ENCODE measurements at places on chromosomes 11 and 22.

DNA sequence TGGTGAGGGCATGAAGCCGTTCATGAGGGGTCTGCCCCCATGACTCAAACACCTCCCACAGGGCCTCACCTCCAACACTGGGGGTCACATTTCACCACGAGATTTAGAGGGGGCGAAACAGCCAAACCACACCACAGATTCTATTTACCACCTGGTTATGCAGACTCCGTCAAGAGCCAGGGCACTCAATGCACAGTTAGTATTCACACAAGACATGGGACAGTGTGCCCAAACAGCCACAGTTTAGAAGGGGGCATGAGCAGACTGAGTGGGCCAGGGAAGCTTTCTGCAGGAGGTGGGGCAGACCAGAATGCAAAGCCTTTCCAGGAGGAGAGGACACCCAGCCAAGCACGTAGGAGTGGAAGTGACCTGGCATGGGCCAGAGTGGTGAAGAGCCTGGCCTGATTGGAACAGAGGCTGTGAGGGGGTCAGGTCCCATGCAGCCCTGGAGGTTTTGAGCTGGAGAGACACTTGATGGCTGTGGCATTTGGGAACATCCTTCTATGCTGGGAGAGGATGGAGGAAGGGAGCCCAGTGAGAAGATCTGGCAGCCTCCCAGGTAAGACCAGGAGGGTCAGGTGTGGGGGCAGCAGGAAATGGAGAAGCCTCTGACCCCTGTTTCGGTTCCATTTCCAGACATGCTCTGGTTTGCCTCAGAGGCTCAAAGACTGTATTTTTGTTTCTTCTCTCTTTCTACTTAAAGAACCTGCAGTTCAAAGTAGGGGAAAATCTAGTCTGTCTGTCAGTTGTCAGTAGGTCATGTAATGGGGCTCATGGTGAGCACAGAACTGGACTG, 199.1 kb upstream of the NCAM1 start:
- no peak for DNase-seq

DNA sequence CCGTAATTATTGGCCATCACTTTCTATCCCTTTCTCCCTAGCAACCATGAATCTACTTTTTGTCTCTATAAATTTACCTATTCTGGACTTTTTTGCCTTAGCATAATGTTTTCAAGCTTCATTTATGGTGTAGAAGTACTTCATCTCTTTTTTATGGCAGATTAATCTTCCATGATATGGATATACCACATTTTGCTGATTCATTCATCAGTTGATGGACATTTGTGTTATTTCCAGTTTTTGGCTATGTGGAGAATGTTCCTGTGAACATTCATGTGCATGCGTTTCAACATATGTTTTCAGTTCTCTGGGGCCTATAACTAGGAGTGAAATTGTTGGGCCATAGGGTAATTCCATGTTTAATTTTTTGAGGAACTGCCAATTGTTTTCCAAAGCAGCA, 12.8 kb downstream of the CAPN1 start:
- no peak for DNase-seq

- no peak for DNase-seq
Observed at GRCh38 chr11:67558084-67558772, 25.4 kb upstream of the GSTP1 start.

DNA sequence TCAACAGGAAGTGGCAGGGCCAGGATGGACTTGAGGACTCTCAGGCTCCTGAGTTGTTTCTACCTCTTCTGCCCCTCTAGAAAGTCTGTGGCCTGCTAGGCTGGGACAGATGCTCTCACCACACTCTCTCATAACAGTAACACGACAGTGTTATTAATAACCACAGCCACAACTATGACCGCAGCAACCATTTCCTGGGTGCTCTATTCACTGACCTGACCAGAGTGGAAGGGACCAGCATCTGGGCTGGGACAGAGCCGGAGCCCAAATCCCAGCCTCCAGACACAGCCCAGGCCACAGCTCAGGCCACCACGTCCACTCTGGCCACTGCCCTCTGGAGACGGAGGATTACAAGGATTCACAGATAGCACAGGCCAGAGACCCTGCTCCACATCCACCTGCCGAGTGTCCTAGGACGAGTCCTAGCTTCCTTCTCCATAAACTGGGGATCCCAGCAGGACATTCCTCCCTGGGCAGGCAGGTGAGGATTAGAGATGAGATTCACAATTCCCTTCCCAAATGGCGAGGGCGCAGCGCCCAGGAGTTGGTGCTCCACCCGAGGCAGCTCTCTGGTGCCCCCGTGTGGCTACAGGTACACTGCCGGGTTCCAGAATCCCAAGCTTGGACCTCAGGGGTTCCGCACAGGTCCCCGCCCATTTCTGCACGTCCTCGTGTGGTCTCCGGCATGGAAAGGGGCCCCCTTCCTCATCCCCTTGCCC, 7.1 kb downstream of the PNPLA5 start:
- peak; percentile 19 for DNase-seq

DNA sequence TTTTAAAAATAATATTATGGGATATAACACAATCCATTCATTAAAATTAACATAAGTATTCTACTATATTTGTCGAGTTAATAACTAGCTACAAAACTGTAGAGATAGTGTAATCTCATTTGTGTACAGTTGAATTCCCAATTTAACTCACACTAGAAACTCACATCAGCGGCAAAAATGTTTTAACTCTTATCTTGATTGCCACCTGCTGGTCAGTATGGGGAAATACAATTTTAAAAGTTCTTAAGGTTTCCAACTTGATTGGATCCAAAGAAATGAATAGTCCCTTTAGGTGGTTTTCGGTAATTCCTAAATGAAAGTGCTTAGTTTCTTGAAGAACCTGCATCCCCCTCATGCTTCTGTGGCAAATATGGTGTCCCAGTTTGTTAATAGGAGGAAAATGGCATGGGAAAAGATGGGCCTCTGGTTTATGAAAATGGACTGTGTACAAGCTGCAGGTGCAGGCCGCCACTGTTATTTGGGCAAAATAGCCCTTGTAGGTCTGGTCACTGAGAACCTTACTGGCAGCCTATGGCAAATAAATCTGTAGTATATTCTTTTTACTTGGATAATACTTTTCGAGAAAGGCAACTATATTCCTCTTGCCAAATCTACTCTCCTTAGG, 33.7 kb upstream of the SLC17A6 start:
- DNase-seq = no peak

DNA sequence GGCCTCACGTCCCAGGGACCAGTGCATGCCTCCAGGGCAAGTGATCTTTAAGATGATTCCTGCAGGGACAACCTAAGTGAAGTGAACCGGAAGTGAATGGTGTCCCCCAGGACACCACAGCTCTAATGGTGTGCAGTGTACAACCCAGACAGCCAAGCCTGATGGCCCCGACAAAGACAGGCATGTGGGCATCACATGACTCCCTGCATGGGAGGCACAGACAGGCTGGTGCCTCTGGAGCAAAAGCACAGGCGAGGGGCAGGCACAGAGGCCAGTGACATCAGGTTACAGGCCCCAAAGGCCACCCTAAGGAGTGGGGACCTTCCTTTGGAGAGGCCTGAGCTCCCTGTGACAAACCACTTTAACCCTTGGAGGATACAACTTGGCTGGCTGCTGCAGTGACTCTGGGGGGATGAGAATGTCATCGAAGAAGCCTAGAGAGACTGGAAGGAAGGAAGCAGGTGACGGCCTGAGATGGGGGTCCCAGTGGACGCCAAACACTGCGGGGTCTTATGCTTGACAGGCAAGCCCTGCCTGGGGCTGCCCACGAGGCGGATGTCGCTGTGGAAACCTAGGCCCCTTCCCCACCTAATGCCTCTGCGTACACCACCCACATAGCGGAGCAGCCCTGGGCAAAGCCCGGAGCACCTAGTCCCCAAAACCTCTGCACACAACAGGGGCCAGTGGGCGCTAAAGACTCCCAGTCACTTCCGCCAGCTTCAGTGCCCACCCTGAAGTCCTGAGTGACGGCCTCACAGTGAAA, 12.4 kb downstream of the POLR3H start:
- no peak for DNase-seq

- no peak for DNase-seq
Observed at GRCh38 chr11:119650251-119650650, 78.7 kb downstream of the NECTIN1 start.

GRCh38 chr11:44949160-44950030, 1.3 kb downstream of the TP53I11 start:
- DNase-seq = peak; percentile 30

DNA sequence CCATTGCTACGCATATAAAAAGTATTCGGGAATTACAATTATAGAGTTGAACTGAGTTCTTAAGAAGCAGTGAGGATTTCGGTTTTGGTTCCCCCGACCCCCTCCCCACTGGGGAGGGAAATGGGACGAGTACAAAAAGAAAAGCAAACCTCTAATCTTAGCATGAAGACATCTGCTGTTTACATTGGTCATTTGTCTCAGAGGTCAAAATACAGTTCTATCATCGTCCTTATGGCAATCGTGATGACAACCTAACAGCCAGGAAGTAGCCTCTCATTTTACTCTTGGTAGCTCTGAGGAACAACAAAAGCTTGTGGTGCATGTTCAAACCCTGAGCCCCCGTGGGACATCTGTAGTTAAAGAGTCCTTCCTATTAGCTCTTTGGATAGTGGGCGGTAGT, 3.2 kb upstream of the PRSS23 start:
- no peak for DNase-seq

DNA sequence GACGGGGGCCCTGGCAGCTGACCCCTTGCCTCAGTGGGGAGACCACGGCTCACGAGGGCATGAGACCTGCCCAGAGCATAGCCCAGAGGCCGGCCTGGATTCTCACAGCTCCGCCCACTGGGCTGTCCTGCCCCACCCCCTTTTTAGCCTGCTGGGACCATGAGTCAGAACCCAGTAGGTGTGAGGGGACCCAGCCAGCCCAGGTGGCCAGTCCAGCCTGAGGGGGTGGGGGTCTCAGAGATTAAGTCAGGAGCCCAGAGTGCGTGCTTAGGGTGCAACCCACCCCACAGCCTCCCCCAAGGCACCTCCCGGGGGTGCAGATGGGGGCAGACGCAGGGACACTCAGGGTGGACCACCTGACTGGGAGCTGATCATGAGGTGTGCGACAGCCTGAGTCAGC, 40.1 kb upstream of the PPARA start:
- DNase-seq = no peak

DNA sequence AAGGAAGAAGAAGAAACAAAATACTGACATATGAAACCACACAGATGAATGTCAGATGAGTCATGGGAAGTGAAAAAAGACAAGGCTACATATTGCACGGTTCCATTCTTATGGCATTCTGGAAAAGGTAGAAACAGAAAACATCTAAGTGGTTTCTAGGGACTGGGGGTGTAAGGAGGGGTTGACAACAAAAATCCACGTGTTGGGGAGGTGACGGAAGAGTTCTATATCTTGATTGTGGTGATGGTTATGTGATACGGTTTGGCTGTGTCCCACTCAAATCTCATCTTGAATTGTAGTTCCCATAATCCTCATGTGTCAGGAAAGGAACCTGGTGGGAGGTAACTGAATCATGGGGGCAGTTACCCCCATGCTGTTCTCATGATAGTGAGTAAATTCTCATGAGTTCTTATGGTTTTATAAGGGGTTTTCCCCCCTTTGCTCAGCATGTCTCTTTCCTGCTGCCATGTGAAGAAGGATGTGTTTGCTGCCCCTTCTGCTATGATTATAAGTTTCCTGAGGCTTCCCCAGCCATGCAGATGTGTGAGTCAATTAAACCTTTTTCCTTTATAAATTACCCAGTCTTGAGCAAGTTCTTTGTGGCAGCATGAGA, 6.4 kb upstream of the ARFGAP3 start:
- peak; percentile 55 for DNase-seq

GRCh38 chr11:73149105-73149504, 7.0 kb upstream of the FCHSD2 start:
- no peak for DNase-seq

DNA sequence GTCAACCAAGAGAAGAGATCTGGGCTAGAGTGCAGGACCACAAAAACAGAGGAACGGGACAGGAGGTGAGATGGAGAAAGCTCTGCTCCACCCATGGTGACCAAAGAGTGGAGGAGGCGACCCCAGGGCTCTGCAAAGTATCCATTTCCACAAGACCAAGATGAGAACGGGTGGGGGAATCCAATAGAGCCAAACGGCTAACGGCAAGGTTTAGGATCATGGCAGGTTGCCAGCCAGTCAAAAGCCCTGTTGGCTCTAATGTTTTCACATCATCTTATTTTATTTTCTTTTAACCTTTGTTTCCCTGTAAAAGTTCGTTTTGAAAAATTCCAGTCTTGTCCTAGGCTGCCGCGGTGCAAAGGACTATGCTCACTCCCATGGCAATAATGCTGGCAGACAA, 52.1 kb upstream of the CHST1 start:
- no peak for DNase-seq

DNA sequence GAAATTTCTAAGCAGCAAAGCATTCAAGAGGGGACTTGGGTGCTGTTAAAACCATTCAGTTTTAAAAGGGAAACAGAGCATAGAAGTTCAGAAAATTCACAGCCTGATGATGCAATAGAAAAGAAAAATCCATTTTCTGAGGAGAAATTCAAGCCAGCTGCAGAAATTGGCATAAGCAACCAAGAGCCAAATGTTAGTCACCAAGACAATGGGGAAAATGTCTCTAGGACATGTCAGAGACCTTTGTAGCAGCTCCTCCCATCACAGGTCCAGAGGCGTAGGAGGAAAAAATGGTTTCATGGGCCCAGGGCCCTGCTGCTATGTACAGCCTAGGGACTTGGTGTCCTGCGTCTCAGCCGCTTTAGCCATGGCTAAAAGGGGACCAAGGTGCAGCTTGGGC, 5.5 kb upstream of the IRAG1 start:
- no peak for DNase-seq

DNA sequence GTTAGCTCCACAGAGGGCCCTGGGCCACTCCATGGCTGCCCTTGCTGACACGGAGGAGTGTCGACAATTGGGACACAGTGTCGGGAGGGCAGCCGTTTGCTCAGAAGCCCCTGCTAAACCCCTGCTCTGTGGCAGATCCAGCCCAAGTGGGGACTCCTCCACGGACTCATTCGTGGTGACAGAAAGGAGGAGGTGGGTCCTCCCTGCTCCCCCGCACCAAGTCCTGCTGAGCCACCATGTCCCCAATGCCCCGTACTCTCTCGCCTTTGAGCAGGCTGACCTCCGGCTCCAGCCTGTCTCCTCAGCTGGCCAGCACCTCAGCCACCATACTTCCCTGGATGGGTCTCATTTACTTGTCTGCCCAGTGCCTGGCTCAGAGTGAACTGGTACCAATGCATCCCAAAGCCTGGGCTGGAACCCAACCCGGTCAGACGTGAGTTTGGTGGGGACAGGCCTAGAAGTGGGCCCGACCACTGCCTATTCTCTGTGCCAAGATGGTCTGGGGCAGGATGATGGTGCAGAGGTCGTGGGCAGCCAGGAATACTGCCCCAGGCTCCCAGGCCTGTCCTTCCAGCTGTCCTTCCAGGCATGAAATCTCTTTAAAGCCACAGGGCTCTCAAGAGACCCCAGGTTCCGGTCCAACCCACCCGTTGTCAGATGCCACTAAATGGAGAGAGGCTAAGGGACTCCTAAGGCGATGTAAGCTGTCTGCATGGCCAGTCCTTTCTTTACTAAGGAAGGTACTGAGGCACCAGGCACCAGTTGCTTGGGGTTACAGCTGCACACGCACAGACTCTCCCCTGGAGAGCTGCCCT, 4.3 kb downstream of the CBX6 start:
- no peak for DNase-seq
